AML-193 (cell line): ENCODE measurements at places on chromosomes 12 and 14.
A peak's percentile ranks its signal among the peaks of the same experiment; 100 is the strongest.

DNA sequence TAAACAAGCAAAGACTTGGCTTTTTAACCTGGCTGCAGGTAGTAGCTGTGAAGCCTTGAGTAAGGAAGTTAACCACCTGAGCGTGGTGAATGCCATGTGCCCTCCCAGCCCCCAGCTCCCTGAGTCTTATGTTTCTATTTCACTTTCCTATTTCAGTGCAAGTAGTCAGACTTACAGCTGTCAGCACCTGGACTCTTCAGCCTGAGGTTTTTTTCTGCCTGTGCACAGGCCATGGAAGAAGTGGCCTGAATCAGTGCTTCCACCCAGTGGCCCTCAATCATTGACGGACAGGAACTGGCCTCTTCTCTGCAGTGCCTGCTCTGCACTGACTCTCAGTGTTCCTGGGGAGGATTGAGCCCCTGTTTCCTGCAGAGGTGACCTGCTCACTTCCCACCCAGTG lies 796.4 kb downstream of the MED13L start:
- no peak for DNase-seq

DNA sequence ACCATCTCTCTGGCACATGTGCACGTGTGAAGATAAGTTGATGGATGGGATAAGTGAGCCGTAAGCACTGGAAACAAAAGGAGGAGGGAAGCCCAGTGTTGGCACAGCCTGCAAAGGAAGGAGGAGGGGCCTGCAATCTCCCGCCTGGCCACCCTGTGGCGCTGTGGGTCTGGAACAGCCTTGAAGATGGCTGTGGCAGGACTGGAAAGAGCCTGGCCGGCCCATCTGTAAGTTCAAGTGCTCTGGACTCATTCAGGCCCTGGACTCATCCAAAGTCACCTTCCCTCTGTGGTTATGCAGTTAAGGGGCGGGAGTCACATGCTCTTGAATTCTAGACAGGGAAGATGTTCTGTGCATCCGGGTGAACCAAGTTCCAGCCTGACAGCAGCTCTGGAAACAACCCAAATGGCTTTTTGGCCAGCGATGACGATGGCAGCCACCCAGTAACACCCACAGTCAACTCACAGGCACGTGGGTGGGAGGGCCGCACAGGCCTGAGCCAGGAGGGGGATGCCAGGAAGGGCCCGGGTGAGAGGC lies 50.4 kb downstream of the CHGA start:
- peak; percentile 13 for DNase-seq

GRCh38 chr12:32230613-32230993 lies 124.0 kb downstream of the BICD1 start:
- DNase-seq = no peak

- no peak for DNase-seq
Observed at GRCh38 chr12:132672116-132672515, 15.0 kb downstream of the POLE start.

DNA sequence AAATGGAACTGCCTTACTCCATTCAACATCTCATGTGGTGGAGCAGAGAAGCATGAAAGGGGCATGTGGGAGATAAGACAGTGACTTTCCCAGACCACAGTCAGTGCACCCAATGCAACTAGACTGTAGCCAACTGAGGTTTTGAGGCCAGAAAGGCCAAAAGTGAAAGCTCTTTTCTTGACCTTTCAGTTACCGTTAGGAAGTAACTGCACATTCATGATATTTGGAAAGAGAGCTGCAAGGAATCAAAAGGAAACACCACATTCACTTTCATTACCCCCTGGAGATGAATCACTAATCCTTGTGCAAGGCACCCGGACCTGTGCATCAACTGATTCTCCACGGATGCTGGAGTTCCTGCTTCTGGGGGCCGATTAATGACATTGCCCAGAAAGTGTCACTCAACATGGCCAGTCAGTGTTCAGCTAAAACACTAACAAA lies 72.9 kb upstream of the ELK3 start:
- DNase-seq = peak; percentile 96

DNA sequence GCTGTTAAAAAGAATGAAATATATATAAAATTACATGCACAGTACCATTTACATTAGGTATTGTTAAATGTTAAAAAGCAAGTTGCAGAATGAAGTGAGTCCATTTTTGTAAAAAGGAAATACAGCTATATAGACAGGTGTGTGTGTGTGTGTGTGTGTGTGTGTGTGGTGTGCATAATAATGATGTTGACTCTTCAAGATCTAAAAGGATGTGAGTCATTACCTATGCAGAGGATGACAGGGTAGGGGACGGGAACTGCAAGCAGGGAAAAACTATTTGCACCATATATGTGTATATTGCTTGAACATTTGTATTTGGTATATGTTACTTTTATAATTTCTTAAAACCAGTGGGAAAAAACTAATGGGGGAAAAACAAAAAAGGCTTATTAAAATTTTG lies 3.1 kb downstream of the C14orf39 start:
- DNase-seq = no peak

- no peak for DNase-seq
Observed at GRCh38 chr14:61342486-61342885, 21.1 kb downstream of the PRKCH start.

- DNase-seq = no peak
Observed at GRCh38 chr12:131943389-131943788, 6.4 kb upstream of the EP400 start.

GRCh38 chr12:102023343-102023930 lies 38.4 kb downstream of the WASHC3 start:
- no peak for DNase-seq

DNA sequence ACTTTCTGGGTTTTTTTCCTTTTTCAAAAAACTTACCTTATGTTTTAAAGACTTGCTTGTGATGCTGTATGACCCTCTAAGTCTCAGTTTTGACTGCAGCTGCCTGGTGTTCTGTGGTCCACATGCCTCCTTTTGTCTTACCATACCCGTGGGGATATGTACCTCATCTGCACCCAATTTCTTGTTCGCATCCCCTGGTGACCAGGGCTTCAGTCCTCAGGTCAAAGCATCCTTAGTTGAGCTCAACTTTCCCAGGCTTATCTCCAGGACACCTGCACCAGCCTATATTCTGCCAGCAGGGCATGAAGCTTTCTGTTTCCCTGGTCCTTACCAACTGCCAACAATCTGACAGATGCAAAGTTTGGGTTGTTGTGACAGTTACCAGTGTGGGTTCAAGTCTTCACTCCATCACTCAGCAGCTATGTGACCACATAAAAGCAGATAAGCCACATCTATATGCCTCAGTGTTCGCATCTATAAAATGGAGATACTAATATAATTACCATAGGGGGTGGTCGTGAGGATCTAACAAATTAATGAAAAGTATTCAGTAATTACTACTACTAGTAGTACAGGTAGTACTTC lies 94.0 kb downstream of the NTF3 start:
- no peak for DNase-seq

GRCh38 chr12:5258498-5258897 lies 173.4 kb upstream of the NTF3 start:
- peak; percentile 56 for DNase-seq

- no peak for DNase-seq
Observed at GRCh38 chr14:71553779-71554178, 378.4 kb upstream of the RGS6 start.

GRCh38 chr12:113162102-113163029 lies 12.8 kb downstream of the CFAP73 start:
- DNase-seq = no peak

- DNase-seq = no peak
Observed at GRCh38 chr12:43973993-43974392, 138.1 kb downstream of the TMEM117 start.

GRCh38 chr12:111469401-111469800 lies 63.7 kb downstream of the SH2B3 start:
- DNase-seq = no peak

- DNase-seq = no peak
Observed at GRCh38 chr12:109695961-109696461, 17.6 kb upstream of the FAM222A start.

DNA sequence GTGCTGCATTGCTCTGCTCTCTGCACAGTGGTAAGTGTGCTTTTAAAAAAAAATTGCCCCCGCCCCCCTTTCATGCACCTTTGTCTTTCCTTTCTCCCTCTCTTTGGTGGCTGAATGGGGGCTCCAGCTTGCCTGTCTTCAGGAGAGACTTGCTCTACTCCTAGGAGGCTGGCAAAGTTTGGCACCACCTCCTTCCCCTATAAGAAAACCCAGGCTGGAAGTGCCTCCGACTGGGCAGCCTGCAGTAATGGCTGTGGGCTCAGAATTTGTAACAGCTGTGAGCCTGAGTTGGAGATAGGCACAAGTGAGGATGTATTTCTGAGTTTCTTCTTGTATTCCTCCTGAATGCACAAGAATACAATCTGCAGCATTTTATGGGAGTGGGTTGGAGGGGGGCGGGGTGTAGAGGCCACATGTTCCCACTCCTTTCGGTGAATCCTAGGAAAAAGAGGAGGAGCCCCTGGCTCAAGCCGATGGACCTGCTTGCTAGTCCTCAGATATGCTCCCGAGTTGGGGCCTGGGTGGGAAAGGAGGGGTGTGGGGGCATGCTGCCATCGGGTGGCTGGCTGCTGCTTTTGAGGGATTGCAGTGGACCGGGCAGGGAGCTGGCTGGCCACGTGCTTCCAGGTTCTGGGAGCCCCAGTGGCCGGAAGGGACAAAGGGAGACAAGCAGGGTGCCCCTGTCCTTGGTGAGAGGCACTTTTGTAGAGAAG lies 124.3 kb downstream of the TSPAN9 start:
- no peak for DNase-seq

- no peak for DNase-seq
Observed at GRCh38 chr12:95397571-95397970, 76.4 kb upstream of the METAP2 start.

GRCh38 chr12:41055875-41056577 lies 132.1 kb upstream of the PDZRN4 start:
- DNase-seq = no peak

DNA sequence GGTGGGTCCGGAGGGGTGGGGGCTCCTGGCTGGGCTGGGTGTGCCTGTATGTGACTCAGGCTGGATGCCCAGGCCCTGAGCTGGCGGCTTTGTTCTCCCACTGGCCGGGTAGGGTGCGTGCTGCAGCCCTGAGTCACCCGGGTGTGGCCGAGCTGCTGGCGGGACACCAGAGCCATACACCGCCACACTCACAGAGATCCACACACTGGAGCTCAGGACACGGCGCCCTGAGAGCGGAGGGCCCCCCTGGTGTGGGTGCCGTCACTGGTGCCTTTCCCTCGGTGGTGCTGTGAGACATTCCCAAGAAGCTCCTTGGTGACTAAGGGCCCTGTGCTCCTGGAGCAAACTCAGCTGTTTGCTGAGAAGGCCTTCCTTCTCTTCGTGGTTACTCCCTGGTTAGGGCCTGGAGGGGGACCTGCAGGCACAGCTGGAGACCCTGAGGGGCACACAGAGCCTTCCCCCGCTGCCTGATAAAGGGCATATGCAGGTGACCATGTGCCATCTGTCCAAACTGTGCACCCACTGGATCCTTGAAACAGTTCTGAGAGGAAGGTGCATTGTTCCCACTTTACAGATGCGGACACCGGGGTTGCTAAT lies 44.3 kb downstream of the KRT80 start:
- no peak for DNase-seq

- no peak for DNase-seq
Observed at GRCh38 chr12:46546634-46547273, 174.2 kb upstream of the SLC38A2 start.

DNA sequence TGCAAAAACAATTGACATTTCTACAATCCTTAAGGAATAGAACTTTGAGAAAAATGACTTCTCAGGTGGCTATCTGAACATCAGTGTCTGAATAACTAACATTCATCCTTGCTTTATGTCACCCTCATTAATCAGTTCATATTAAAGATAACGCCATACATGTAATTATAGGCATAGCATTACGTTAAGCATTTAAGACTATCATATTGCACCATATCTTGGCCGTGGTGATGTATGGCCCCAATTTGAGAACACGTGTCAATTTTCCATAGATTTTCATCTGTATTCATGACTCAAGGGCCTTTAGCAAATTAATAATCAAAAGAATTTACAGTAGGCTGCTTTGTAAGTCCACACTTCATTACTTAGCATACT lies 81.6 kb downstream of the SPTSSA start:
- DNase-seq = no peak

- no peak for DNase-seq
Observed at GRCh38 chr14:48096897-48097296, 421.5 kb upstream of the MDGA2 start.

GRCh38 chr14:101772770-101773169 lies 11.3 kb downstream of the PPP2R5C start:
- DNase-seq = no peak

DNA sequence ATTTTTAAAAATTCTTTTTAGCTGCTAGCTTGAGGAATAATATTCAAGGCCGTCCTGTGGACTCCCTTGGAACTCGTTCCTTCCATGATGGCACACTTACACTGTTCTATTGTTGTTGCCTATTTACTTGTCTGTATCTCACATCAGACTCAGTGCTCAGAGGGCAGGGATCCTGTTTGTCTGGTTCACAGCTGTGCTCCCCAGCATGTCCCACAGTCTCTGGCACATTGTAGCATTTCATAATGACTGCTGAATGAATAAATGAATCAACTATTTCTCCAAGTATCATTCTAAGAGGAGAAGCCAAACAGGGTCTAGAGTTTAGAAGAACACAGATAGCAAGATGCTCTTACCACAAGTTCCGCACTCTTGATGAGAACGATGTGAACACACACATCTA lies 48.0 kb downstream of the NTN4 start:
- no peak for DNase-seq

DNA sequence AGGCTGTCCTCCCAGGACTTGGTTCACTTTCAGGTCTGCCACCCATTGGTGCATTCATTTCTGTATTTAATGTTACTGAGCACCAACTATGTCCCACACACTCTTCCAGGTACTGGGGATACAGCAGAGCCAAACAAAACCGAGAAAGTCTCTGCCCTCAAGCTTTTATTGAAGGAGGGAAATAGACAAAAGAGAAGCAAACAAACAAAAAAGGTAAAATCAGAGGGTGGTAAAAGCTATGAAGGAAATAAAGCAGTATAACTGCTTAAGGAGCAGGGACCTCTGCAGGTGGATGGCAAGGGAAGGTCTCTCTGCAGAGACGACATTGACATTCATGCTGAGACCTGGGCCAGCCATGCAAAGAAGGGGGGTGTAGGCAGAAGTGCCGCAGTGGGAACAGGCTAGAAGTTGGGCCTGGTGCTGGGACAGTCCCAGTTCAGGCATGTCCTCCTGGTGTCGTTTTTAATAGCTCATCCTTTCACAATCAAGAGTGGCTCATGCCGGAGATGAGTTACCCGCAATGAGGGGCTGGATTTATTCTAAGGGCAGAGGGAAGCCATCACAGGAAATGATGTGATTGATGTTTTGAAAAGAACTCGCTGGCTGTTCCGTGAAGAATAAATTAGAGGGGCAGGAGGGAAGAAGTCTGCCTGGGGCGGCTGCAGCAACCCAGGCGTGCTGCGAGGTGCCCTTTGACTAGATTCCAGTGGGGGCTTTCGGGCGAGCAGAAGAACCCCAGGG lies 72.8 kb downstream of the IRF2BPL start:
- peak; percentile 59 for DNase-seq

DNA sequence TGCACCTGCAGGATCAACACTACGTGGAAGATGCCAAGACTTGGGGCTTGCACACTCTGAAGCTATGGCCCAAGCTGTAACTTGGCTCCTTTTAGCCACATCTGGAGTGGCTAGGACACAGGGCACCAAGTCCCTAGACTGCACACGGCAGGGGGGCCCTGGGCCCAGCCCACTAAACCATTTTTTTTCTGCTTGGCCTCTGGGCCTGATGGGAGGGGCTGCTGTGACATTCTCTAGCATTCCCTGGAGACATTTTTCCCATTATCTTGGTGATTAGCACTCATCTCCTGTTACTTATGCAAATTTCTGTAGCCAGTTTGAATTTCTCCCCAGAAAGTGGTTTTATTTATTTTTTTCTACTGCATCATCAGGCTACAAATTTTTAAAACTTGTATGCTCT lies 1080.7 kb downstream of the LRFN5 start:
- no peak for DNase-seq

GRCh38 chr12:49225576-49226166 lies 36.8 kb upstream of the TUBA1A start:
- DNase-seq = peak; percentile 4
